ENCODE measurements at places on chromosomes 11 and 22. TPM values are rescaled to one million over a fixed set of nuclear protein-coding genes. Genes with fewer than 3 reads are reported as not detected.

DNA sequence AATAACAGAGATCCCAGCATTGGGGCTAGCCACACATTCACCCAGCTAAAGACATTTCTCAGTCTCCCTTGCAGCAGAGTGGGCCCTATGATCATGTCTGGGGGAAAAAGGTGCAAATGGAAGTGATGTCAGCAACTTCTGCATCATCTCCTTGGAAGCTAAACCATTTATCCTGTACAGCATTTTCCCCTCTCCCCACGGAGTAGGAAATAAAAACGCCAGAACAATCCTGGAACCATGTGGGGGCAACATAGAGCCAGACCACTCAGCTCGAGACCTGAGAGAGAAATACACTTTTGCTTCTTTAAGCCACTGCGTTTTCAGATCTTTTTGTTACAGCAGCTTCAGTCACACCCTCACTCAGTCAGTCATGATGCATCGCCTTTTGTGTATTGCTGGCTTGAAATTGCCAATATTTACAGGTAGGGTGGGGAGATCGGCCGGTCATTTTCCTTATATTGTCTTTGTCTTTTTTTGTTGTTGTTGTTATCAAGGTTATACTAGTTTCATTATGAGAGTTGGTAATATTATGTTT is 9.1 kb upstream of the RAC2 start:
- DNase-seq, result no peak

GRCh38 chr11:48091426-48092102 is 111.2 kb downstream of the PTPRJ start:
- DNase-seq, result no peak

Gene MAP4K2
- 8.2 TPM for total RNA-seq

Gene ZNF215
- 1.1 TPM for total RNA-seq

Gene RAG2
- total RNA-seq, result not detected

DNA sequence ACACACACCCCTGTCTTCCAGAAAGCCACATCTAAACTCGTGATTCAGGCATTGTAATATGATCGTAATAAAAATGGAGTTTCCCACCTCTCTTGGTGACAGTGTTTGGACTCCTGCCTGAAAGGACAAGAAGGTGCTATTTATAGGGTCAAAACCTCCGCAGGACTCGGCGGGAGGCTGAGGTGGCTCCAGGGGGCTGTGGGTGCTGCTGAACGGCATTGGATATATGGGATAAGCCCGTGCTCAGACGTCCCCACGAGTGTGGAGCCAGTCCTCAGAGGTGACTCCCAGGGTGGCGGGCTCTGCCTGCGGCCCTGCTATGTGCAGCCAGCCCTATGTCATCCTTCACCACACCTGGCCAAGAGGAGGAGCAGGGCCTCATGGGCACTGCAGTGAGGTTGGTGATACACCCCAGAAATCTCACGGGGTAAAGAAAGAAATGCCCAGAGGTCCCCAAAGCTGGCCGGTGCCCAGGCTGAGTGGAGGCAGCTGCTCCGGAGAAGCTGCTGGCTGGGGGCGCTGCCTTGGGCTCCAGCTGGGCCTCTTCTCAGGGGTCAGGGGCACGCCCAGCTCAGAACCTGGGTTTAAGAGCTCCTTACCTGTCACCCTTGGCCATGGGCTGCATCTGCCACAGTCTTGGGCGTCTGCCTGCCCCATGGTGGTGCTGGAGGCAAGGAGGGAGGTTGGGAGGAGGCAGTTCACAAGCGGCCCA is 5.1 kb upstream of the OSBPL5 start:
- no peak for DNase-seq

Gene KLHL35
- total RNA-seq, result not detected

GRCh38 chr11:66686100-66686785 is 8.6 kb upstream of the RBM4B start:
- DNase-seq, result no peak

DNA sequence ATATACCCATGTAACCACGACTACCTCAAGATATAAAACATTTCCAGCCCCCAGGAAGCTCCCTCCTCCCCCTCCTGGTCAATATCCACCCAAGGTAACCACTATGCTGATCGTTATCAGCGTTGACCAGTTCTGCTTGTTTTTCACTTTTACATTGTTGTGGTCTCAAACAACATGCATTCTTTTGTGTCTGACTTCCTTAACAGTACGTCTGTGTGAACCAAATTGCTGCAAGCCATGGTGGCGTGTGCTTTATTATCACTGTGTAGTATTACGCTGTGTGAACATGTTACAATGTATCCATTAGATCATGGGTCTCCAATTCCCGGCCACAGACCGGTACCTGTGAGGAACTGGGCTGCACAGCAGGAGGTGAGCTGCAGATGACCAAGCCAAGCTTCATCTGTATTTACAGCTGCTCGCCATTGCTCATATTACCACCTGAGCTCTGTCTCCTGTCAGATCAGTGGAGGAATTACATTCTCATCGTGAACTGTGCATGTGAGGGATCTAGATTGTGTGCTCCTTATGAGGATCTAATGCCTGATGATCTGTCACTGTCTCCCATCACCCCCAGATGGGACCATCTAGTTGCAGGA is 15.5 kb upstream of the GRK3 start:
- no peak for DNase-seq

Gene HIKESHI
- 32.6 TPM for total RNA-seq

- DNase-seq, result no peak
Measured at GRCh38 chr11:22456993-22457762, 119.0 kb downstream of the SLC17A6 start.

Gene RBM4B
- 24.2 TPM for total RNA-seq

GRCh38 chr22:16915701-16916100 is 90.5 kb upstream of the XKR3 start:
- DNase-seq, result no peak

DNA sequence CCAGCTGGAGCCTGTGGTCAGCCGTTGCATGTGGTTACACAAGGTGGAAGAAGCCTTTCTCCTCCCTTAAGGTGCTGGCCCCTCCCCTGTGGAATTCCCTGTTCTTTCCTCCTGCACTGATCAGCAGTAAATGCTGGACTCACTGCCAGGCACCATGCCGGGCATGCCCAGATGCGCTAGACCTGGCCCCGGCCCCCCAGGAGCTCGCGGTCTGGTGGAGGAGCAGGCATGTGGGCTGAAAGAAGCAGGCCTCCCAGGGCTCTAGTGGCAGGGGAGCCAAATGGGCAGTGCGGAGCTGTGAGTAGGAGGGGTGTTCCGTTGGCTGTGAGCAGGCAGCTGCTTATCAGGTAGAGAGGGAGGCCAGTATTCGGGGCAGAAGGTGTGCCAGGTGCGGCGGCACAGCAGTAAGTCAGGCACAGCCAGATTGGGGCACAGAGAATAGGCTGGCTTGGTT is 10.2 kb downstream of the DGKZ start:
- no peak for DNase-seq

DNA sequence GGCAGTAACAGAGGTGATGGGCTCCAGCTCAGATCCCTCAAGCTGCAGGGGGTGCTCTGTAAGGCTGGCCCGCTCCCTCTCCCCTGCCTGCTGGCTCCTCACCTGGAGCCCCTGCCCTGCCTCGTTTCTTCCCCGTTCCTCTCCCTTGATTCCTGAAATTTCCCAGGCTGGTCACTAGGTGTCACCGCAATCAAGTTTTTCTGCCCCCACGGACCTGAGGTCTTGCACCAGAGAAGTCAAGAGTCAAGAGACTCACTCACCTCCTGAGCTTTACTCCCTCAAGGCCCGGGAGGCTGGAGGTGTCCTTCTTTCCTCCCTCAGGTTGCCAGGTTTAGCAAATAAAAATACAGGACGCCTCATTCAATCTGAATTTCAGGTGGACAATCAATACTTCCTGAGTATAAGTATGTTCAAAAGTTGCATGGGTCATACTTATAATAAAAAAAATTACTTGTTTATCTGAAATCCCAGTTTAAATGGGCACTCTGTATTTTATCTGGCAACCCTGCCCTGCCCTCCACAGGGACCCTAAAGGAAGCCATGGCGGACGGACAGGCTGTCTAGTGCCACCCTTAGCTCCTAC is 69.2 kb downstream of the SCUBE1 start:
- no peak for DNase-seq

DNA sequence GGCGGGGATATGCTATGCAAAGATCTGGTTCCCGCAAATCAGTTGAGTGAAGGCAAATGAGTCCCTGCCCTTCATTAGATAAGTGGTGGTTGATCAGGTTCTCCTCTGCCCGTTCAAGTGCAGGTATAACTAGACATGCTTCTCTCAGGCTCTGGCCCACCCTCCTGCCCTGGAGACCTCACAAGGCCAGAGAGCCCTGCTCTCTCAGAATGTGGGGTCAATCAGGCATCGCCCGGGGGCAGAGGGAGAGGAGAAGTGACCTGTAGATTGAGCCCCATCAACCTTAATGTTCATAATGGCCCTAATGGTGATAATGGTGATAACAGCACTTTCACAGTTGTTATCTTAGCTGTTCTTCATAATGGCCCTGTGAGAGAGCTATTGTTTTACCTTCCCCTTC is 224.3 kb downstream of the DSCAML1 start:
- DNase-seq, result no peak

- DNase-seq, result no peak
Measured at GRCh38 chr11:119342023-119342300, 1.3 kb upstream of the C1QTNF5 start.

DNA sequence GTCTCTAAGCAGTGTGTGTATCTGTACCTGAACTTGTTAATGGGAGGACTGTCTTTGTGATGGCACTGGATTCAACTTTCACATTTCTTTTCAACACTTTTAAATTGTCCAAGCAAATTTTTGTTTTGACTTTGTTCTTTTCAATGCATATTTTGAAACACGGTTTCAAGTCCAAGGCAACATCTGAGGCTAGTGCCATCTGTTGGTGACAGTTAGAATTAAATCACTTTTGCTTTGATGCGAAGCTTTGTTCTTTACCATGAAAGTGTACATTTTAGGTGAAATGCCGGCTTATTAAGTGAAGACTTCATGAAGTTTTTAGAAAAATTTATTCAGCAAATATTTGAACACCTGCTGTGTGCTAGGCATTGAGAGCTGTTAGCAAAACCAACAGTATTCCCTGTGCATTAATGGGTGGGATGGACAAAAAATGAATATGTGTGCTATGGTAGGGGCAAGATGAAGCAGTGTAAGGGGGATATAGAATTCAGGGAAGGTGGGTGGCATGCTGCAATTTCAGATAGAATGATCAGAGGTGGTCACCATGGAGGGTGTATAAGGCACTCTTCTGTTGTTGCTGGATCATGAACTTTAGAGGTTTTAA is 70.2 kb downstream of the DDX10 start:
- no peak for DNase-seq

Gene LDHAL6A
- total RNA-seq, result 0.48 TPM

Gene DDIAS
- total RNA-seq, result 1.2 TPM

GRCh38 chr22:17774206-17774925 is at the start of gene BID:
BID (minus strand) TSS chr22:17774469; CDS start chr22:17750116, 24,353 bp downstream.
- no peak for DNase-seq

GRCh38 chr11:117510646-117511045 is 183.0 kb downstream of the CEP164 start:
- DNase-seq, result no peak
